ENCODE measurements at places on chromosomes 13 and 19. TPM values are rescaled to one million over a fixed set of nuclear protein-coding genes. Genes with fewer than 3 reads are reported as not detected.

DNA sequence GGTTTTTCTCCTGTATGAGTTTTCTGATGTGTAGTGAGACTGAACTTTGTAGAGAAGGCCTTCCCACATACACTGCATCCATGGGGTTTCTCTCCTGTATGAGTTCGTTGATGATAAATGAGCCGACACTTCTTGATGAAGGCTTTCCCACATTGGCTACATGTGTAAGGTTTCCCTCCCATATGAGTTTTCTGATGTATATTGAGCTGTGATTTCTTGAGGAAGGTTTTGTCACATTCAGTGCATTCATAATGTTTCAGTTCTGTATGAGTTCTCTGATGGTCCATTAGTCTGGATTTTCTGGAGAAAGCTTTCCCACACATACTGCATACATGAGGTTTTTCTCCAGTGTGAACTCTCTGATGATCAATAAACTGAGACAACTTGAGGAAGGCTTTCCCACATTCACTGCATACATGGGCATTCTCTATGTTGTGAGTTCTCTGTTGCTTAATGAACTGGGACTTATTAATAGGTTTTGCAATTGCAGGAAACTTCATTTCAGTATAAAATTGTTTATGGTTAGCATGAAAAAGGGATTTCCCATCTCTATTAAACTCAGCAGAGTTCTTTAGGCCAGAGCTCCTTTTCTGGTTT is 7.5 kb upstream of the ZNF350 start:
- DNase-seq, result no peak
- no peaks in the 10 kb centered on the region for H3K4me1 ChIP-seq
- no peaks in the 10 kb centered on the region for H3K27me3 ChIP-seq
- peak overlapping the region; percentile 26 for H3K4me3 ChIP-seq

Gene ZNF570
- 2.4 TPM for polyA plus RNA-seq

GRCh38 chr13:109730812-109731335 is 55.5 kb downstream of the IRS2 start:
- H3K4me1 ChIP-seq, result peaks cover 5% of the 10 kb centered on the region
- H3K4me3 ChIP-seq, result no peak overlapping the region
- H3K27ac ChIP-seq, result no peak overlapping the region

- H3K4me1 ChIP-seq, result no peaks in the 10 kb centered on the region
- no peaks in the 10 kb centered on the region for H3K27me3 ChIP-seq
- H3K4me3 ChIP-seq, result no peak overlapping the region
- DNase-seq, result no peak
Measured at GRCh38 chr19:49565261-49565660, 15.1 kb downstream of the NOSIP start.

- no peaks in the 10 kb centered on the region for H3K36me3 ChIP-seq
- H3K4me1 ChIP-seq, result no peaks in the 10 kb centered on the region
- no peak overlapping the region for H3K27ac ChIP-seq
Measured at GRCh38 chr19:13430790-13431582, 75.3 kb downstream of the CACNA1A start.

- no peak overlapping the region for H3K27ac ChIP-seq
- no peak for DNase-seq
- H3K4me1 ChIP-seq, result peaks cover 4% of the 10 kb centered on the region
Measured at GRCh38 chr19:35777086-35777841, 1.9 kb downstream of the ARHGAP33 start.

GRCh38 chr13:114130837-114131582 is 1.4 kb downstream of the RASA3 start:
- H3K4me1 ChIP-seq, result peaks cover 38% of the 10 kb centered on the region
- H3K27ac ChIP-seq, result peak overlapping the region; percentile 83
- H3K4me3 ChIP-seq, result peak overlapping the region; percentile 76
- H3K27me3 ChIP-seq, result no peaks in the 10 kb centered on the region
- DNase-seq, result peak; percentile 84

Gene ZNF606
- polyA plus RNA-seq, result 7.2 TPM

Gene MATK
- 4.2 TPM for polyA plus RNA-seq

Data from kidney (tissue), 22 donors.